ENCODE measurements at places on chromosomes 13 and 19. TPM values are rescaled to one million over a fixed set of nuclear protein-coding genes. Genes with fewer than 3 reads are reported as not detected.

GRCh38 chr13:111110054-111110453 is 5.1 kb upstream of the ARHGEF7 start:
- DNase-seq = no peak

GRCh38 chr19:1782521-1782920 is 29.2 kb downstream of the ONECUT3 start:
- no peak for DNase-seq

DNA sequence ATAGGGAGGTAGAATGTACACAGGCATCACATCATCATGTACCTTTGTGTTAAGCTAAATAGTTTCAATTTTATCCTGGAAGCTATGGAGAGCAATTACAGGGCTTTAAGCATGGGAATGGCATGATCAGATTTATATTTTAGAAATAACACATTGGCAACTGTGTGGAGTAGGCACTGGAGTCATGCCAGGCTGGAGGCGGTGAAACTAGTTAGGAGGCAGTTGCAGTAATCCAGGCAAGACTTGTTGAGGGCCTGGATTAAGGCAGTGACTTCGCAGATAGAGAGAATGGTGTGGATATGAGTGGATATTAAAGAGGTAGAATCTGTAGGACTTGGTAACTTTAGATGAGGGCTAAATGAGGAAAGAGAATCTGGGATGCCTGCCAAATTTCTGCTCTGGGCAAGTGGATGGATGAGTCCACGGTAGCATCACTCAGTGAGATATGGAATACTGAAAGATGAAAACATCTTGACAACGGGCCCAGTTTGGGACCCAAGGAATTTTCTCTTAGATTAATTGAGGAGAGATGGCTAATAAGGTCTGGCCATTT is 506.2 kb downstream of the FGF9 start:
- no peak for DNase-seq

DNA sequence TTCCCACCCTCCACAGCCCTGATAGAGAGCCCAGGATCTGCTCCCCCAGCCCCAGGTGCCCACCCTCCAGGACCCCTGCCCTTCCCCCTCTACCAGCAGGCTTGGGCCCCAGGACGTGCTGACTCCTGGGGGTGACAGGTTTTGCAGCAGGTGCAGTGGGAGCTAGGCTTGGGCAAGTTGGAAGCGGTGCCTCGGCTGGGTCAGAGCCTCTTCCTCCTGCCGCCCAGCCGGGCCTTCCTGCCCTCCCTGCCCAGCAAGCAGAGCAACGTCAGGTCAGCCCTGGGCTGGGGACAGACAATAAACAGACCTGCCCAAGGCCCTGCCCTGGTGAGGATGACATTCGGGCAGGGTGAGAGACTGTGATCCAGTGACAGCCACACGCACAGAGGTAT is 9.2 kb upstream of the NCCRP1 start:
- DNase-seq = no peak

DNA sequence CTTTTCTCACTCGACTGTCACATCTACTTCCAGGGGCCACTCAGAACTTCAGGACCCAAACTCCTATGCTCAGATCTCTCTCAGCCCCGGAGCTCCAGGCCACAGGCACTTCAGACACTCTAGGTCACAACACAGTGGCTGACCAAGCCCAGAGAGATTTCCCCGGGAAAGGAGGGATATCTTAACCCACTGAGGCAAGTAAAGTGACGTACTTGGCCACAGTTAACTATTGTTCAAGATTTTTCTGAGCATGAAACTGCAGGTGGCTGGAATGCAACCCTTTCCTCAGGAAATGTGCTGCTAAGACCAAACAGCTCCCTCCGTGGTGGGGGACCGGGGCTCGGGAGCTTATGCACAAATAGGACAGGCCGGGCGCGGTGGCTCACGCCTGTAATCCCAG is 23.9 kb downstream of the OPA3 start:
- no peak for DNase-seq

DNA sequence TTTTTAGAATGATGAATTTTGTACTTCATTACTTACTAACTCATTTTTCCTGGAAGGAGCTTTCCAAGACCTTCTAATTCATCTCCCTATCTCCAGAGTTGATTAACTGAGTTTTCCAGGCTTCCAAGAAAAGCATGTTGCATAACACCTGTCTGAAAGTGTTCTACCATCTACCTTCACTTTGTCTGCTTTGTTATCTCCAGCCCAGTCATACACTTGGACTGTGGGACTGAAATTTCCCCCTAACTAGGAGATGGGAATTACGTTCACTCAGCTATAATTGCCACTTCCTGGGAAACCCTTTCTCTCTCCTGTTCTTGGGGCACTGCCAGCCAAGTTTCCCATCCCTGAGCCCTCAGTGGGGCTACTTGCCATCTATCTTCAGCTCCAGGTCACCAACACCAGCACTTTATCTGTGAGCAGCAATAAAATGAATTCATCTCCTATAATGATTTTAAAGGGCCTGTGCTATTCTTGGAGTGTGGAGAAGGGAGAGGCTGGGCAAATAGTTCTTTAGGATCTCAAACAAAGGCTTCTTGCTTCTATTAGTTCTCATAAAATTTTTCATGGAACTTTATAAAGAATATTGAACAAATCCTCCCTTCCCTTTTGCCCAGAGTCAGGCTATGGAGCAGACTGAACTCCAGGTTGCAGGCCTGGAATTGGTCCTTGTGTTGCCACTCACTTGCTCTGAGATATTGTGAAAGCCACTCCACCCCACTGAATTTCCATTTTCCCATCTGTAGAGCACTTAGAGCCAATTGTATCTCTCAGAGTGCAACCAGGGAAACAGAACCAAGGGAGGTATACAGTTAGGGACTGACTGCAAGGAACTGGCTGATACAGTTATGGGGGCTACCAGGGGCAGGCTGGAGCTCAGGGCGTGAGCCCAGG is 17.8 kb upstream of the ATP12A start:
- DNase-seq = no peak

DNA sequence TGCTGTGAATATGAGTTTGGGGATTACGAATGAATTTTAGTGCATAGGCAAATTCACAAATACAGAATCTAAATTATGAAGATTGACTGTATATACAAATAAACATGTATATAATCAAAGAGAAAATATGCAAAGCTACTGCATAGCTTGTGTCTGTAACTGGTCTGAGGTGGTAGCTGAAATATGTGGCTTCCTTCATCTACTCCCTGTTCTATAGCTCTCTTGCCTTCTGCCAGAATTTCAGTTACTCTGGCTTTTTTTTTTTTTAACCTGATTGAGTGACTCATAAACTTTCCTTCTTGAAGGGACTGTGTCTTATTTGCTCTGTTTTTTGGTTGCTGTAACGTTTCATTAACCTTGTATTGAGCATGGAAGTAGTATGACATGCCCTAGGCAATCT is 26.6 kb downstream of the DNAJC3 start:
- DNase-seq = no peak

- DNase-seq = no peak
Observed at GRCh38 chr19:40590464-40591265, 10.5 kb upstream of the LTBP4 start.

DNA sequence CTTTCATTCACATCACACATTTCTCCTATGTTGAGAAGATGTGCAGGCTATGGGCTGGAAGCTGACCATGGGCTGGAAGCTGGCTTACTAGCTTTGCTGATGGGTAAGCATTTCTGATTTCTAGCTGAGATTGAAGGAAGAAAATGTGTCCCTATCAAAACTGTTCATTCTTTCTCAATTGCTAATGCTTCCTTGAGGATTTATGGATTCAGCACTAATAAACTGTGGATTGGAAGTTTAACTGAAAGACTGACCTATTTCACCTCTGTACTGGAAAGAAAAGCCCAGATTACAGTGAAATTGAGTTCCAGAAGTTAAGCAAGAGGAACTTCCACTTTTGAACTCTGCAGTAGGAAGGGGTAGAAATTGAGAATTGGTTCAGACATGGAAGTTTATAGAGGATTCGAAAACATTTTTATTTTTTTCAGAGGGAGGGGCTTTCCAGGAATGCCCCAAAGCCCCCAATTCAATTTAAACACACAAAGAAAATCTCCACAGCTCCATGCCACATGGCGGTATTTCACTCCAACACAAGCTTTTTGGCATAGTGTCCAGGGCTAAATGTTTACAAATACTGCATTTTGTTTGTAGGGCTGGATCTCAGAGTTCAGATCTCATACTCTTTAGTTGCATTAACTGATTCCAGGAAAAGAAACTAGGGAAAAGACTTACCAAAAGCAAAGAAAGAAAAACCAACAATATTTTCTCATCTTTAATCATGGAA is 61.2 kb upstream of the ARGLU1 start:
- no peak for DNase-seq

- no peak for DNase-seq
Observed at GRCh38 chr19:58397533-58398037, 2.1 kb downstream of the RNF225 start.

GRCh38 chr13:21537105-21537504 is 66.9 kb downstream of the MICU2 start:
- DNase-seq = no peak

- no peak for DNase-seq
Observed at GRCh38 chr13:65597839-65598818, 1632.0 kb downstream of the PCDH9 start.

The TRAPPC6A gene
- total RNA-seq = 15.8 TPM

The WDR62 gene
- total RNA-seq = 17.7 TPM

The DIRAS1 gene
- total RNA-seq = 195 TPM

The ITGBL1 gene
- 2.2 TPM for total RNA-seq

The MISP gene
- total RNA-seq = not detected

The ZFP14 gene
- 2.8 TPM for total RNA-seq

The SLC7A9 gene
- total RNA-seq = not detected

All from left ventricle myocardium inferior (tissue), 1 donor.